ENCODE measurements at places on chromosomes 3 and 15.

DNA sequence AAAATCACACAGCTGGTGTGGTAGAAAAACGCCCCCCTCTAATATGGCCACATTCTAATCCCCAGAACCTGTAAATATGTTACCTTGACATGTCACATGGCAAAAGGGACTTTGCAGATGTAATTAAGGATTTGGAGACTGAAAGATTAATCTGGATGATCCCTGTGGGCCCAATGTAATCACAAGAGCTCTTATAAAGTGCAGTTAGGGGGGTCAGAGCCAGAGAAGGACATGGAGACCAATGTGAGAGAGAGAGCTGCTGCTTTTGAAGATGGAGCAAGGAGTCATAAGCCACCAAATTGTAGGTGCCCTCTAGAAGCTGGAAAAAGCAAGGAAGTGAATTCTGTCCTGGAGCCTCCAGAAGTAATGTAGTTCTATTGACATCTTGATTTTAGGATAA, 152.6 kb downstream of the PEX5L start:
- DNase-seq = no peak

- no peak for DNase-seq
These were observed 3.3 kb downstream of the CRYBG3 start for GRCh38 chr3:97825101-97825500.

GRCh38 chr3:111910806-111911205, 51.7 kb downstream of the PHLDB2 start:
- no peak for DNase-seq

DNA sequence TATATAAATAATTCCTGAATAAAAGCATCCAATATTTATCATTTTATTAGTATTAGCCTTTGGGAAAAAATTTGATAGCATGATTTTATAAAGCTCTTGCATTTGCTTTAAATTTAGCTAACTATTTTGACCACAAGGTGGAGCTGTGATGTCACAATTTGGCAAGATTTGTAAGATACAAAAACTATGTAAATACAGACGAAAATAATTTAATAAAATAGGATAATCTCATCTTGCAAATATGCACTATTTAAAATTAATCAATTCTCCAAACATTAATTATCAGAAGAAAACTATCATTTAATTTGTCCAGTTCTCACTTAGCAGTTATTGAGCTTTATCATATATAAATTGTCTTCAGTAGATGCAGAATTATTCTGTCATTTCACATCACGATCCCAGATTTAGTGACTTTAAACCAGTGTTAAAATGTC, 95.4 kb downstream of the PLOD2 start:
- DNase-seq = peak; percentile 10

DNA sequence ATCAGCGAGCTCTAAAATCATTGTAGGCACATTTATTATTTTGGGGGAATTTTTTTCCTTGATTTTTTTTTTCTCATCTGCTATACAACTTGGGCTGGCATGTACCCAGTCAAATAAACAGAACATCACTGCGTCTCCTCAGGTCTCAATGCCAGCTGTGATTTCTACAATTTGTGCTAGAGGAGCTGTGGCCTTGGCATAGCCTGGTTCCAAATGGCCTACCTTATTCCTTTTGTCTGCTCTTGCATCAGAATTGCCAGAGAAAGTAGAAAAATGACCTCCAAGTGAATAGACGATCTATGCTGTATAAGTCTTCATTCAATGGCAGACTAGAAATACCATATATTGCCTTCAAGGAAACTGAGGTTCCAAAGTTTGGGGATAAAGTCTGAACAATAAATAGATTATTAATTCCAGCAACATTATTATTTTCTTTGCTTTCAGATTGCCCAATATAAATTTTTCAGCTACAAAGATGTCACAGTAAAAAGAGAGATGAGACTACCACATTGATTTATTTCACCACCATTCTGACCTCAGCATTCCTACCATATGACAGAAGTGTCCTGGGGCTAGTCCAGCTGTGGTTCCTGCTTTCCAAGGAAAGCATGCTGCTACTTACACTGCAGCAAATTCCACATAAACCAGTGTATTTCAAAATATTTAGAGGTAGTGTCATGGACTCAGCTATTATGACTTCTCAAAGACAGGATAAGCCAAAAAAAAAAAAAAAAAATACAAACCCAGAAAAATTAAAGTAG, 493.9 kb upstream of the ZNF385D start:
- peak; percentile 47 for DNase-seq

- no peak for DNase-seq
These were observed 374.3 kb downstream of the RBMS3 start for GRCh38 chr3:29655015-29655747.

DNA sequence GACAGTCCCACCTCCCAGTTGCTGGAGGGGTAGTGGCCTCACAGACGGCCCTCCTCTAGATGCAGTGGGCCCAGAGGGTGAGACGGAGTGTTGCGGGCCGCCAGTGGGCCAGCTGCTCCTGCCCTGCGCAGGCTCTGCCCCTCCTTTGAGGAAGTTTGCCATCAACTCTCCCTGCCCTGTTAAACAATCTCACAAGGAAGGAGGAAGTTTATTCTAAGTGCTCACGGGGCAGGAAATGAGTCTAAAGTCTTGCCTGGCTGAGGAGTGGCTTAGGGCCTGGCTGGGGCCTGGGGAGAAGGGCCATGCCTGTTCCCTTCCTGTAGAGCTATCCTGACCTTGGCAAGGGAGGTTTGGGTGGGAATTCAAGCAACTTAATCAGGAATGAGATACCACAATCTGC, at the start of gene FAM3D:
Gene FAM3D (minus strand): TSS at position 92 of the 400 bp plus-strand sequence. CDS start 11,211 bp downstream, outside the sequence.
- no peak for DNase-seq

DNA sequence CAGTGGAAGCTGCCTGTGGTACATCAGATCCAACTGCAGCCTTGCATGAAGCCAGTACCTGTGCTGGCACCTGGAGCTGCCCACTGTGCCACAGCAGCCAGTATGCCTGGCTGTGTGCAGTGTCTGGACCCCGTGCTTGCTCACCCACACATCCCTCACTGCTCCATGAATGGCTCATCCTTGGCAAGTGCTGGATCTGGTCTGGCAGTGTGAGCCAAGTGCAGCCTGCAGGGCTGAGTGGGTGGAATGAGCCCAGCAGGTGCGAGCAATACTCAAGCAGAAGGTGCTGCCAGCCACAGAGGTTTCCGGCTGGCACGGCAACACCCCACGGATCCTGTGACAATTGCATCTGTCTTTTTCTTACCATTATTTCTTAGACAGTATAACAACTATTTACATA, 488.2 kb upstream of the ROBO2 start:
- no peak for DNase-seq

- no peak for DNase-seq
These were observed 50.9 kb downstream of the CAPN7 start for GRCh38 chr3:15256861-15257341.

- peak; percentile 25 for DNase-seq
These were observed 181.7 kb downstream of the BBX start for GRCh38 chr3:107704477-107704876.

DNA sequence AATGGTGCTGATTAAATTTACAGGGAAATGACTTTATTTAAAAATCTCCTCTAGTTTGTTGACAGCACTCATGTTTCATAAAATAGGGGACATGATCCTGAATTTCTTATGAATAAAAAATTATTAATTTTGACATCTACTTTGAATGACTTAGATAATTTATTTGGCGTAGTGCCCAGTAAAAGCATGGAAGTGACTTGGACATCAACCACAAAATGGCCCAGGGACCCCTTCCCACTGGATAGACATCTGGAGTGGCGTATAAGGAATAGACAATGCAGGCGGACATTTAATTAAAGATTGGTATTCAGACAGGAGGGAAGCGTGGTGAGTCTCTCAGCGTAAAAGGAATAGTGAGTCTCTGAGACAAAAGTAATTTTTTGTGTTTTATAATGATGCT, 79.8 kb downstream of the ADAMTSL3 start:
- DNase-seq = no peak

DNA sequence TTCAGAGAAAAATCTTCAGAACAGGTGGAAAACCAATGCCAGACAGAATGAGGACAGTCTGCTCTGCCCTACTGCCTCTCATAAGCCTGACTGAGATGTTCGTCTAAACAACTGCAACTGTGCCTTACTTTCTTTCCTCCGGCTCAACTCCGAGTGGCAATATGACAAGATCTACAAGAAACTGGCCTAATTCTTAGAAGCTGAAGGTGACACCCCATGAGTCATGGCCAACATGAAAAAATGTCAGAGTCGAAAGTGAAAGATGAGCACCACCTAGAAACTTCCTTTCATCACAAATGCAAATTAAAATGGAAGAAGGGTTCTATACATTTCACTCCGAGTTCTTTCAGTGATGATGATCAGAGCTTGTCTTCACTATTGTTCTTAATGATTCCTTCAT, 12.9 kb downstream of the PCYT1A start:
- DNase-seq = no peak

- no peak for DNase-seq
These were observed 268.5 kb downstream of the PTPRG start for GRCh38 chr3:61829722-61830350.

DNA sequence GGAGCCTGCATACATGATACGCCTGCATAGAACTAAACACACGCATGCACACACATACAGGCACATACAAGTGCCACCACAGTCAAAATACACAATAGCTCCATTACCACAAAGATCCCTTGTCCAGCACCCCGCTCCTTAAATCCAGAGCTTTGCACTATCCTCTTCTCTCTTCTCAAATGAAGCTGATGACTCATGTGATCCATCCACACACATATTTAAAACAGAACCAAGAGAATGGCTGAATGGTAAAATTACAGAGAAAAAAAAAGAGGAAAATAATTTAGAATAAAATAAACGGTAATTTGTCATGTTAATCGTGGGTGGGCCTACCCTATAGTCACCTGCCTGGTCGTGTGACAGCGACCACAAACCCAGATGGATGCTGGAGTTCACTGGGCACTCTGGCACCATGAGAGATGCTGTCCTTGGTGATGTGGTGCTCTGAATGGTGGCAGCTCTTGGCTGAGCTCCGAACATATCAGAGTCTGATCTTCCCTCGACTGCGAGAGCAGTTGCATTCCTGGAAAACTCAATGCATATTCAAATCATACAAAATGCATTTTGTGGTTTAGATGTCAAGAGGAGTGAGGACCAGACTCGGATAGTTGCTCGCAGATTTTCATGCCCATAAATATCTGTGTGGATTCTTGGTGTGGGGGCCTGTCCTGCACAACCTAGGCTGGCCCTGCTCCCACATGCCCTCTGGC, 8.9 kb downstream of the IQSEC1 start:
- no peak for DNase-seq

- DNase-seq = peak; percentile 19
These were observed 502.4 kb downstream of the LPP start for GRCh38 chr3:188656196-188656982.

DNA sequence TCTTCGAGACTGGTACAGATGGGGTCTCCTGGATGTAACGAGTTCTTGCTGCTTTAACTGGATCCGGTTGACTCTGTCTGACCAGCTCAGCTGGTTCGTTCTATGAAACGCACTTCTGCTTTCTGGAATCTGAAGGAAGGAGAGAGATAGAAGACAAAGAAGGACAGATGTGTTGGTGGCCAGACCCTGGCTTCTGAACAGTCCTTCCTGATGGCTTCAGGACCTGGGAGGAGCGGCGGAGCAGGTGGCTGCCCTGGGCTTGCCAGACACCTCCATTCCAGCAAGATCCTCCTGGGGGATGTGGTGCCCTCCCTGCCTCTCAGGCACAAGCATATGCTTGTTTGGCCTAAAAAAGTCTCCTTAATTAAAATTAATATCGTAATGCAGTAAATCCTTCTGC, 99.9 kb downstream of the APBA2 start:
- no peak for DNase-seq

- no peak for DNase-seq
These were observed 118.9 kb upstream of the EOMES start for GRCh38 chr3:27840807-27841594.

DNA sequence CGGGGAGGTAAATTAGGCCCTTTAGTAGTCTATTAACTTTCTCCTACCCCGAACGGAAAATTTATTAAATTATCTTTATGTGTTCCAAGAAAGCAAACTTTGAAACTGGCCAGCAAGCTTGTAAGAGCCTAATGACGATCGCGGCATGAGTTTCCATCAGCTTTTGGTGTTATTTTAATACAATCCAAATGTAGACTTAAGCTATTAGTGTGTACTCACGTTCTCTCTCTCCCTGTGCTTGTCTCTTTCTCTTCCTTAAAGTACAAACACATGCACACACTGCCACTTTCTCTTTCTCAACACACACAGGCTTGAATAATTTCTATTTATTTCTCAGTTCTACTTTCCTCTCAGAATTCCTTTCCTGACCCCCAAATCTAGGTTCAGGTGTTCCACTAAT, 108.8 kb upstream of the MME start:
- DNase-seq = no peak

DNA sequence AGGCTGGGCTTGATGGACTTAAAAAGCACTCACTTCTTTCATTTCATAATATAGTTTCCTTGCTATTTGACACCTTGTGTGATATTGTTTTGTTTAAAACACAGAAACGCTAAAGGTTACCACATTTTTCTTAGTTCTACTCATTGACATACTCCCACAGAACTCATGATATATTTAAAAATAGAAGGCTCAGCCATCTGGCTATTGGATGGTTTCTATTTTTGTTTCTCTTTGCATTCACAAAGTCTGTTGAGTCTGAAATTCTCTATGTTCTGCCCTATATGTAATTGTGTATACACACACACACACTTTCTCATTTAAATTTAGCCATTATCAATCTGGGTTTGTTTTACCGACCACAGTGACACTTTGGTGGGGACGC, 128.2 kb downstream of the SOX2 start:
- DNase-seq = no peak

DNA sequence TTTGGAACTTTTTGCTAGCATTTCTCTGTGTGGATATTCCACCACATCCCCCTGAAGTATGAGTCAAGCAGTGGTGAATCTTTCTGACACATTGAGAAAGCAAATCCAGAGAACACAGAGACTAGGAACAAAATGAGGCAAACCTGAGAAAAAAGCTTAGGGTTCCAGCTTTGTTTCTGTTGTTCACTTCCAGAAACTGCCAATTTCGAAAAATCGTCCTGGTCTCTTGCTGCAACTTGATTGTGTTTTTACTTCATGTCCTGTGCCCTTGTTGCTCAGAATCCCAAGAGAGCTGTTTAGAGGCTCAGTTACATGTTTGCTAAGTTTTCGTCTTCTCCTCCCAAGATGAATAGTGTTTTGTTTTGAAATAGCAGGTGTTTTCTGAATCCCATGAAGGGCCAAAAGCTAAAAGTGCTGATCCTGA, 13.7 kb downstream of the MAP2K1 start:
- DNase-seq = no peak

- DNase-seq = peak; percentile 100
These were observed 14.9 kb downstream of the LIPH start for GRCh38 chr3:185537369-185537970.

DNA sequence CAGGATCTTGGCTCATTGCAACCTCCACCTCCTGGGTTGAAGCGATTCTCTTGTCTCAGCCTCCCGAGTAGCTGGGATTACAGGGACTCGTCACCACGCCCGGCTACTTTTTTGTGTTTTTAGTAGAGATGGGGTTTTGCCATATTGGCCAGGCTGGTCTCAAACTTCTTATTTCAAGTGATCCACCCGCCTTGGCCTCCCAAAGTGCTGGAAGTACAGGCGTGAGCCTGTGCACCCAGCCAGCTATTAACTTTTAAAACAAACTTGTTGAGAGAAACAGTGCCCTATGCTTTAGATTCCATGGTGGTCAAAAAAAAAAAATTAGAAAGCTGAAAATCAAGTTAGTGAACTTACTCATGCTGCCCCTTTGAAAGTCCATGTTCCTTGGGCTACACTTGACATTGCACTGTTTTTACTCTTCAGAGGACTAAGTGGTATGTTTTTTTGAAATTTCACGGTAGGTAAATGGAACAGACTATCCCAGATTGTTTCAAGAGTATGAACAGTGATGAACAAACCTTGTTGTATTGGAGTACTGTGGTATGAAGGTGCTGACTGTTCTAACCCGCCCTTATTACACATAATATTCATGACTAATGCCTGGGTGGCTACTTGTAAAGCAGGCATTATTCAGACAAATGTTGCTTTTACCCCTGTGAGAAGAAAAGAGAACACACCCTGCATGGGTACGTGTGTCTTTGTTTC, 206.9 kb downstream of the KLHL25 start:
- DNase-seq = no peak

Measured in kidney epithelial cell (primary cell).